Urinary bladder (tissue), 4 donors: ENCODE measurements at places on chromosomes 5 and 9. TPM values are rescaled to one million over a fixed set of nuclear protein-coding genes. Genes with fewer than 3 reads are reported as not detected.

TMEM38B gene
- 15.0 TPM for total RNA-seq

PGM5 gene
- 206 TPM for total RNA-seq

PAM gene
- 144 TPM for total RNA-seq

GARIN3 gene
- total RNA-seq: not detected

TMOD1 gene
- total RNA-seq: 9.3 TPM

AGTPBP1 gene
- total RNA-seq: 31.3 TPM

FOXI1 gene
- total RNA-seq: not detected

DOCK8 gene
- total RNA-seq: 12.5 TPM

ARSI gene
- 16.8 TPM for total RNA-seq

PLPPR1 gene
- total RNA-seq: 0.95 TPM

TPPP gene
- 4.1 TPM for total RNA-seq

ERAP2 gene
- total RNA-seq: 53.2 TPM

PNPLA7 gene
- total RNA-seq: 1.1 TPM

CAVIN4 gene
- 12.8 TPM for total RNA-seq

FAM153A gene
- total RNA-seq: not detected
